ENCODE measurements at places on chromosomes 5 and 9.

DNA sequence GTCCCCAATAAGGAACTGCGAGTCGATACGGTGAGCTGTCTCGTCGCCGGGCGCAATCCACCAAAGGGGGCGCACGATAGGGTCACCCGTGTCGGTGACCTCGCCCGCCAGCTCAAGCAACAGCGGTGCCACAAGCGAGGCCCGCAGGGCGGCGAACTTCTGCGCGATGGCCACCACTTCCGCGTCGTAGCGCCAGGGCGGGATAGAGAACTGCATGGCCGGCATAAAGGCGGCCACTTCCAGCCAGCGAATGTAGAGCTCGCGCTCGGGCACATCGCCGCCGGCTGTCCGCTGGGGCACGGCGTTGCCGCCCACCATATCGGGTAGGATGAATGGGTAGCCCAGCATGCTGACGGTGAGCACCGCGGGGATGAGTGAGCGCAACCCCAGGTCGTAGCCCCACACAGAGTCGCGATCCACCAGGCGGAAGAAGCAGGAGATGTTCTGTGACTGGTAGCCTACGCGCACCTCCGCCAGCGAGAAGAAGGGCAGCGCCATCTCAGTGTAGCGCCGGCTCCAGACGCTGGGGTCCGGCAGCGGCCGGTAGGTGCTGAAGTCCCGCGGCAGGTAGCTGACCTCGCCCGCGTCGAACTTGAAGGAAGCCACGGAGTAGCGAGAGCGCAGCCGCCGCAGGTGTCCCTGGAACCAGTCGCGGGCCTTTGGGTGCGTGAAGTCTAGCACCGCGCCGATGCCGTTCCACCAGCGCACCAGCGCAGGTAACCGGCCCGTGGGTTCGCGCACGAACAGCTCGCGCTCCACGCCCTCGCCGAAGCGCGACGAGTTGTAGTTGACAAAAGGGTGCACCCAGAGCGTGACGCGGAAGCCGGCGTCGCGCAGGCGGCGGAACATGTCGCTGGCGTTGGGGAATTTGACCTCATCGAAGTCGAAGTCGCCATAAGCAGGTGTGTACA, 5.5 kb downstream of the MYORG start:
- no peak for DNase-seq

DNA sequence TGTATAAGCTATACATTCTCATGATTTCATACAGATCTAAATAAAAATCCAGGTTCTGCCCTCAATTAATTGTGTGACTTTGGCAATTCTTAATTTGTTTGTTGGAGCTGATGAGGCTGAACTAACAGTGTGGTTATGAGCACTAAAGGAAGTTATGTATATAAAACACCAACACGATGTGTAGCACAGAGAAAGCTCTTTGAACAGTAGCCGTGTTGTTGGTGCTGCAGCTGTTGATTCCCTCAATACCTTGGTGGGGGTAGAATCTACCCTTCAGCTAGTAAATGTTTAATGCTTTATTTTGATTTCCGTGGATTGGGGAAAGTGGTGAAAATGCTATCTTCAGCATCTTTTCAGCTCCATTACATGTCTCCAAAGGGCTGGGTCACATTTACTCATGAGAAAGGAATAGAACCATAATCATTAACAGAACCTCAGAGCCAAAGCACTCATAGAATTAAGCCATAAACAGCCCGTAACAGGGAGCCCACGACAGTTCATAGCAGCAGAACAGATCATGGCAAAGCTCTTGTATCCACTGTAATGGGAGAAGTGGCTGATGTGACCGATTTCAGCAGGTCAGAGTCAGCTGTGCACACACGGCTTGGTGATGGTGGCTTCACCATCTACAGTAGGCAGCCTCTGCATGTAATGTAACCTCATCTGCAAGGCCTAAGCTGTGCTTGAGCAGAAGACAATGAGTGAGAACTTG, 332.7 kb downstream of the DIRAS2 start:
- no peak for DNase-seq

- DNase-seq: no peak
Observed at GRCh38 chr9:2109069-2109650, 94.0 kb downstream of the SMARCA2 start.

DNA sequence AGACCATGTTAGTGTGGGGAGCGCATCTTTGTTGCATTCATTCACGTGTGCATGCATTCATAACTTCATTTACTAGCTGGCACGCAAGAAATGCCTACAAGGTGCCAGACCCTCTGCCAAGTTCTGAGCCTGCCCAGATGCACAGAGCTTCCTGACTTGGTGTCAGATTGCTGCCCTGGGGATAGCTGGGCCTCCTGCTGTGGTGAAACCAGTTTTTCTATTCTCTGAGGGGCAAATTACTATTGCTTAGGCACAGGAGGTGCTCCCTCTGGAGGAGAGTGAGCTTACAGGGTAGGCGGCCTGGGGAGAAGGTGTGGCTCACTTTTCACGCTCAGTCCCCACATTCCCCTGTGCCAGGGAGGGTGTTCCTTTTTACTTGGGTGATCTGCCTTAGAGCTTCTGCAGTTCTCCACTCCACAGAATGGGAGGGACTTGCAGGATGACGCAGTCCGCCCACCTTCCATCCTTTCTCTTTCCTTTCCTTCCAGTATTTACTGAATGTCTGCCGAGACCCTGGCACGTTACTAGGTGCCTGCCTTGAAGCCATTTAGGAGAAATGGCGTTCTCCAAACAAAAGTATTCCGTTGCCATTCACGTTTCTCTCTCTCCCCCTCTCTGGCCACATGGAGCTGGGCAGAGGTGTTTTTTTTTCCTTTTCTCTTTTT, 27.9 kb upstream of the CTNNA1 start:
- peak; percentile 28 for DNase-seq

GRCh38 chr5:72697622-72698021, 118.8 kb upstream of the TNPO1 start:
- no peak for DNase-seq

- DNase-seq: no peak
Observed at GRCh38 chr9:354453-354852, 139.8 kb downstream of the DOCK8 start.

GRCh38 chr9:99052815-99053715, 51.8 kb upstream of the TGFBR1 start:
- DNase-seq: no peak

DNA sequence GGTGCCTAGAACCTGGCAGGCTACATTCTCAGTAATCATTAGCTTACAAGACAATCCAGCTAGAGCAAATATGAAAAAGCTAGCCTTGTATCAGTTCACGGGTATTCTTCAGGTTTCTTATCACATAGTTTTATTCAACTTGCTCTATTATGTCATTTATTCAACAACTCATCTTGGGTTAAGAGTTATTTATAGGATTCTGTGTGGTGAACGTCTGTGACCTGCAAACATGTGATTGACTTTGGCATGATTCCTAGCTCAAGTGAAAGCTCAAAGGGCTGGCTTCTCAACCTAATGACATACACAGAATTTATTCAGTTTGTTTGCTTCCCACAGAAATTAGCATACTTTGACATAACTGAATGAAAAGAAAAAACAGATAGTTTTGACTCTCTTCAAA, 173.1 kb downstream of the PLPPR1 start:
- no peak for DNase-seq

DNA sequence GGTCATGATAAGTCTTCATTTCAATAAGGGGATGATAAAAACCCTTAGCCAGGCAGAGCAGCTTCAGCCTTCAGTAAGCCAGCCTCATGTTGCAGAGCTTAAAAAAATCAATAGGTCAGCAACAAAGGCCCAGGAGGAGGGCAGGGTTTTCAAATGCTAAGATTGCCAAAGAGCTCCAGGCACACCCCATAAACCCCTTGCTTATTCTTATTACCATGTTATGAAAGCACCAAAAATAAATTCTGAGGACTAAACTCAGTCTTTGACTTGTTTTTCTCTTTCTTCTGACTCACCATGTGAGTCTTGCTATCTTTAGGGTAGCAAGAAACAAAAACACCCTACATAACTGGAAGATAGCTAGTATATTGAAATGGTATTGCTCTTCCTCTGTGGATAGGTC, 317.1 kb downstream of the KCTD16 start:
- no peak for DNase-seq

GRCh38 chr5:74412066-74412465, 228.5 kb downstream of the ENC1 start:
- DNase-seq: peak; percentile 67

- no peak for DNase-seq
Observed at GRCh38 chr5:127595484-127596368, 53.2 kb upstream of the CTXN3 start.

- DNase-seq: no peak
Observed at GRCh38 chr9:123411191-123411590, 55.2 kb downstream of the CRB2 start.

DNA sequence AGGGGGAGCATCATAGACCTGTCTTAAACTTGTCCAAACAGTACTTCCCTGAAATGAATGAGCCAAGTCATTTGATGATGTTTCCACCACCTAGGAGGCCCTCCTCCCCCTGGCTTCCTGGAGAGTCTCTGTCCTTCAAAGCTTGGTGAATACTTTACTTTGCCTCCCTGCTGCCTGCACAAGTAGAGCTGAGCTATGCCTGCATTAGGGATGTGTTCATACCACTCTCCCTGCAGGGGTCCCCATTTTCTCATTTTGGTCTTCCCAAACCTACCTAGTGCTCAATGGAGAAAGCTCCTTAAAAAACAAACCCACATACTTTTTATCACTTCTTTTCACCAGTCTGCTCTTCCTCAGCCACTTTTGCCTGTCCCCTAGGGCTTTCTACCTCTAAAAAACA, 7.7 kb downstream of the CCNI2 start:
- no peak for DNase-seq

DNA sequence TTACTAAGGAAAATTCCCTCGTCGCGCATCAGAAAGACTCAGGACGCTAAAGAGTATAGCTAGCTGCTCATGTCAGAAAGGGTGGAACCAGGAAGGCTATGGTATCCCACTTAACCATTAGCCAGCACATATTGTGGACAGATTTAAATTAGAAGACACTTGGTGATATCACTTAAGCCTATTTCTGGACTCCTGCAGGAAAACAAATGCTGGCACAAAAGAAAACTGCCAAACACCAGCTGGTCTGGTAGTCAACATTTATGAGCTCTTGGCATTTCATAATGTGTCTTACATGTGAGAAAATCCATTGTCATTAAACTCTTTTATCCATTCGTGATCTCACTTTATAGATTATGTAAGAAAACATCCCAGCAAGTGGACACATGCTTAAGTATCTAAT, 377.4 kb downstream of the PTPRD start:
- DNase-seq: no peak

- DNase-seq: no peak
Observed at GRCh38 chr9:130244548-130245165, 20.9 kb upstream of the HMCN2 start.

DNA sequence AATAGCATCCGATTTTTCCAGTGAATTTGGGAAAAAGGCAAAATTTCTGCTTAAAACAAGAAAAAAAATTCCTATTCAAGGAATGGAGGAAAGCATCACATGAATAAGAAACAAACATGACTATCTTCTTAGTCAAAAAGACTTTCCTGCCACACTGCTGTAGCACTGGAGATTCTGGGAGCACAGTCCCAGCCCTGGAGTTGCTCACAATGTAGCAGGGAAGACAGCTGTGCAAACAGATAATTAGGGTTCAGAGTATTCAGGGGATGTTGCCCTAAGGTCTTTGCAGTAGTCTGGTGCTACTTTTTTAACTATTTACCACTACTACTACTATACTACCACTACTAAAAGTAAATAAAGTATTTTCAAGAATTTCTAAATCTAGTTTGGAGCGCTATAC, 86.5 kb downstream of the BNC2 start:
- no peak for DNase-seq

DNA sequence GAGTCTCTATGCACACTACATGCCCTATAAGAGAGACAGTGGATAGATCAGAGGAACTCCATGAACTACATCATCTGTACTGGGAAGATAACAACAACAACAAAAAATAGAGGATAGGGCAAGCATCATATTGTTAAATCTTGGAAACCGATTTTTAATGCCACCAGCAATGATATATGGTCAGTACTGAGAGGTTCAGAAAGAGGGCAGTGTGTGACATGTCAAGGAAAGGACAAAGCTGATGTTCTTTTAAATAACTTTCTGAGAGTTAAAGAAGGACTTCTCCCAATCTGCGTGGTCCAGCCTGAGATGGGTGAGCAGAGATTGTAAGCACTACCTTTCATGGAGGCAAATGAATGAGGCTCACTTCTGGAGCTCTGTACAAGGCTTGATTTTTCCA, 62.0 kb upstream of the PHF24 start:
- DNase-seq: no peak

- peak; percentile 55 for DNase-seq
Observed at GRCh38 chr9:95509851-95510708, 6.7 kb downstream of the PTCH1 start.

DNA sequence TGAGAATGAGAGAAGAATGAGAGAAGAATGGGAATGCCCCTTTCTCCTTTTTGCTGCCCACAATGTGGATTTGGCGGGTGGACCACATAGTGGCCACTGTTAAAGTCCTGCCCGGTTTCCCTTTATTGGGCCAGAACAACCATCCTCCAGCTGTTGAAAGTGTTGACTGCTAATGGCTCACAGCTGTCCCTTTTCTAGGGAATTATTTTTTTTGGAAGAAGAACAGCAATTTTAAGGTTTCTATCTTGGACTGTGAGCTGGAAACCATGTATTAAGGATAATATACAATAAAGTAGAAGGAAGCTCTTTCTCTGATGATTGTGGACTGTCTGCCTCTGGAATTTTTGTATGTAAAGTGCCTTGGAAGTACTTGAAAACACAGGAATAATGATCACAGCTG, 185.9 kb downstream of the DMRT2 start:
- DNase-seq: no peak

GRCh38 chr5:6907320-6907918, 194.2 kb downstream of the TENT4A start:
- no peak for DNase-seq

GRCh38 chr5:149228618-149229297, 42.9 kb upstream of the AFAP1L1 start:
- no peak for DNase-seq

- DNase-seq: no peak
Observed at GRCh38 chr9:119418721-119419120, 49.5 kb upstream of the BRINP1 start.

DNA sequence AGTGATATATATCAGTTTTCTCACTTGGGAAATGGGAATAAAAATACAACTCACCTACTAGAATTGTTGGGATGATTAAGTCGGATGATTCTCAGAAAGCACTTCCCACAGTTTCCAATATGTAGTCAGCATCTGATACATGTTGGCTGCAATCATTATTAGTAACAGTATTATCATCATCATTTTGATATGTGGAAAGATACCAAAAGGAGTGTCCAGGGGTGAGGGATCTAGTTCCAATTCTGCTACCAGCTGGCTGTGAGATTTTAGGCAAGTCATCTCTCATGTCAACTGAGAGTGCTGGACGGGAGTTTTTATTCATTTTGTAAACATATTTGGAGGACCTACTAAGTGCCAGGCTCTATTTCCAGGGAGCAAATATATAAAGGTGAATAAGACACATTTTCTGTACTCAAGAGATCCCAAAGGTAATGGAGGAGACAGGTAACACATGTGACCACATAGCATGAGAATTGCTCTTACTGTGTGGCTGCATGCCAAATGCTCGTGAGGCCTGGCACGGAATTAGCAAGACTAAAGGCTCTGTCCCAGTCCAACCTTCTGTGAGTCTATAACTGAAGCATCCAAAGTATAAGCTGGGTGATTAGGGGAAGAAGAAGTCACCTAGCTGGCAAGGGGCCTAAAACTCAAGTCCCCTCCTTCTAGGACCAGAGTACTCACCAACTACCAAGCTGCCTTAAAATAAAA, 83.0 kb downstream of the GRIA1 start:
- DNase-seq: no peak

Data from glutamatergic neuron (in vitro differentiated cells).